ENCODE measurements at places on chromosomes 11 and 22. TPM values are rescaled to one million over a fixed set of nuclear protein-coding genes. Genes with fewer than 3 reads are reported as not detected.

CFAP300 gene
- not detected for total RNA-seq

APOA5 gene
- not detected for total RNA-seq

- DNase-seq = no peak
These were observed 39.1 kb upstream of the PRAME start for GRCh38 chr22:22598144-22598543.

- H3K4me1 ChIP-seq = no peaks in the 10 kb centered on the region
- H3K4me3 ChIP-seq = no peak overlapping the region
- H3K27ac ChIP-seq = no peak overlapping the region
- H3K27me3 ChIP-seq = no peaks in the 10 kb centered on the region
- no peak for DNase-seq
These were observed 943.7 kb downstream of the METTL15 start for GRCh38 chr11:29051935-29052334.

GRCh38 chr11:41301023-41301422, 158.4 kb downstream of the LRRC4C start:
- no peaks in the 10 kb centered on the region for H3K4me1 ChIP-seq
- no peak overlapping the region for H3K27ac ChIP-seq
- H3K27me3 ChIP-seq = no peaks in the 10 kb centered on the region
- no peak overlapping the region for H3K4me3 ChIP-seq
- no peaks in the 10 kb centered on the region for H3K36me3 ChIP-seq
- no peak for DNase-seq

- DNase-seq = no peak
- H3K27me3 ChIP-seq = no peaks in the 10 kb centered on the region
- H3K27ac ChIP-seq = no peak overlapping the region
- H3K4me1 ChIP-seq = no peaks in the 10 kb centered on the region
These were observed 19.2 kb downstream of the EIF3M start for GRCh38 chr11:32602657-32603415.

DNA sequence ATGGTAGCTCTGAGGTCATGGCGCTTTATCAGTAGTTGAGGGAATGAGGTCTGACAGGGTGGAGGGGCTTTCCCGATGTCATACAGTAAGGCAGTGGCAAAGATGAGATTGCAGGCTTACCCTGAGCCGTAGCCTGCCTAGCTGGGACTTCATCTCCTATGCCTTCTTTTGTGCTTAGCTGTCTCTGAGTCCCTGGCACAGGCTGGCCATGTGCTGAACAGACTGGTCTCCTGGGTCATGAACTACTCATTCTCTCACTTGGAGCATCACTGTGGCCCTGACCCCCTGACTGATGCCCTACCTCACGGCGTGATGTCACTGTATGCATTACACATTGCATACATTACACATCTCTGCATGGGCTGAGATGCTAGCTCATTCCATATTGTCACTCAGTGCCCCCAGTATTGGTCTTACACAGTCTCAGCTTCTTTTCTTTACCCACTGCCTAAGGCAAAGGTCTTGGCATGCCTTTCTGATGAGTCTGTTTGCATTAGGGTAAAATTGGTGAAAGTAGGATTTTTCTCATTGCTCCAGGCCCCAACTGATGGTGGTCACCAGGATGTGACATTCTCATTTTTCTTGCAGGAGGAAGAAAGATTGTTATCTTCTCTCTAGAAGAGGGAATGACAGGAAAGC, 389.4 kb upstream of the CADM1 start:
- H3K27ac ChIP-seq = no peak overlapping the region
- no peak overlapping the region for H3K4me3 ChIP-seq
- DNase-seq = no peak
- H3K36me3 ChIP-seq = no peaks in the 10 kb centered on the region
